Keratinocyte (primary cell): ENCODE measurements at places on chromosomes 11 and 22.

DNA sequence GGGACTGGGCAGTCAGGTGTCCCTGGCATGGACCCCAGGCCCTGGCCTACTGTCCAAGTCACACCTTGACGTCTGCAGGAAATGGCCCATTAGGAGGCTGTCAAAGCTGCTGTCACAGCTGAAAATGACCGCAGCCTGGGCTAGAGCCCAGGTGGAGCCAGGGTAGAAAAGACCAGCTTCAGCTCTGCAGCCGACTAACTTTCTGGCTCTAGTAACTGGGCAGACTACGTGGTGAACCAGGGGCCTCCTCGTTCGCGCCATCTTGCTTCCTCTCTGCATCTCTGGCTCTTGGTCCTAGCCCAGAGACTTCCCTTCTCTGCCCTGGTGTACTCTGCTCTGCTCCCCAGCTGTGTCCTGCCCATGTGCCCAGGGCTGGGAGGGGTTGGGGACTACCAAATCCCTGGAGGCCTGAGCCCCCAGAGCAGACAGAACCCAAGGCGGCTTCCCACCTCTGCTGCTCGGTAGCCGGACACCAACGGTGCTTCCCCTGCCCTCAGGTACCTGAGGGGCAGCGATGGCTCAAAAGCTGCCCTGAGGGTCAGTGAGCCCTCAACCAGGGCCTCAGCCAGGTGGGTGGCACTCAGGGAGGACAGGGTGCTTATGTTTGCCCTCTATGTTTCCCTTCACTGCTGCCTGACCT is 19.7 kb downstream of the SART1 start:
- no peak for DNase-seq

- no peak for DNase-seq
These were observed 16.1 kb downstream of the ST3GAL4 start for GRCh38 chr11:126371595-126371994.

- no peak for DNase-seq
These were observed 27.0 kb downstream of the CABIN1 start for GRCh38 chr22:24037851-24038765.

- no peak for DNase-seq
These were observed 14.7 kb upstream of the VSIG10L2 start for GRCh38 chr11:125931116-125931515.
